ENCODE measurements at places on chromosomes 2 and 18.

- no peak for DNase-seq
These were observed 49.2 kb upstream of the UGP2 start for GRCh38 chr2:63792530-63792929.

DNA sequence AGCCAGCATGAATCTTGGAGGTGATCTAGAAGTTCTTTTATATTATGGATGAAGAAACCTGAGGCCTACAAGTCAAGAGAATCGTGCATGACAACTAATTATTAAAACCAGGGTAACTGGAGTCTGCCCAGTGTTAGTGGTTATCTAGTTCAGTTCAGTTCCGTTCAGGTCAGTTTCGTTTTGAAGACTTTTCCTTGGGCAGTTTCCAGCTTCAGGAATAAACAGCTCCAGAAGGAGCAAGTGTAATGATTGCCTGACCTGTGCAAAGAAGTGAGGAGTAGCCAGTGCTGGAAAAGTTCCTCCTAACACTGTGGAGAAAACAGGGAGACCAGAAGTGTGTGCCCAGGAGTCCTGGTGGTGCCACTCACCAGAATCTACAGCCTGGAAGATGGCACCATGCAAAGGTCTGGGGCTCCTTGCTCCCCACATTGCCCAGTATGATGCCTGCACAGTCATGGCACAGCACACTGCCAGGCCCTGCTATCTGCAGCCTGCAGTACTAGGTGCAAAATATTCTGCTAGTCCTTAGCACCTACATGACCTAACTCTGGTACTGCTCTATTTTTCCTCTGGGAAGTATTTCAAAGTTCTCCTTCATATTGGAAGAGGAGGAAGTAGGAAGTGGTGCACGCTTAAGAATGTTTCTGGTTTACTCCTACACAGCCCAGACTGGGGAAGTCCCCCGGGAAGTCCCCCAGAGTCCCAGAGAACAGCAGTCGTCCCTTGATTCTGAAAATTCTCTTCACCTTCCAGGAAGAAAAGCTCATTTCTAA is 65.8 kb downstream of the SUMO1 start:
- DNase-seq = no peak

DNA sequence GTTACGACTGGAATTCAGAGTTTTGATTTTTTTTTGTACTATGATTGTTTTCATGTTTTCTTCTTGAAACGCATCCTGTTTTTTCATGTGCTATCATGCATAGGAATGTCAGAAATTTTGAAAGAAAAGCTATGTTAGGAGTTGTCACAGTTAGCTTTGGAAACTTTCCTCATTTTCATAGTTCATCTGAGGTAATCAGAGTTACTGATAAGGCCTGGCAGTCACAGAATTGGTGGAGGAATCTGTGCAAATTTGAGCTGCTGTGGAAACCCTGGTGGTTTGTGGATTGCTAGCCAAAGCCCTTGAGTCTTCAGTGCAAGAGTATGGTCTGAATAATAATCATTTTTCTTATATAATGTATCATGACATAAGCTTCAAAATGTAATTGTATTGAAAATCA is 401.0 kb downstream of the CNTNAP5 start:
- DNase-seq = no peak

DNA sequence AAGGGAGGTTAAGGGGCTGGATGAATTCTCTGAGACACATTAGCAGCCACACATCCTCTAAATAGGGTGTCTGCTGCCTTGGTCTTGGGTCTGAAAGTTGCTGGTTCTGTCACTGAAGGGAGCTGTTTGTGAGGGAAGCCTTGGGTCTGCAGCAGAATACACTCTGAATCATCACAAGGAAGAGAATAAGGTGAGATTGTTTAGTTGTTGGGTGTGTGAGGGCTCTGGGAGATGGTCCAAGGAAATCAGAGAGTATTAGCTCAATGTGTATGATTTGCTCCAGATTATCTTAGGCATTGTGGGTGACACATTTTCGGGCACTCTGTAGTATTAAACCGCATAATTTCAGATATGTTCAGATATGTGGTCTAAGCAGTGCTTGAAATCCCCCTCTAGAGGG is 548.5 kb downstream of the SLC4A3 start:
- no peak for DNase-seq

DNA sequence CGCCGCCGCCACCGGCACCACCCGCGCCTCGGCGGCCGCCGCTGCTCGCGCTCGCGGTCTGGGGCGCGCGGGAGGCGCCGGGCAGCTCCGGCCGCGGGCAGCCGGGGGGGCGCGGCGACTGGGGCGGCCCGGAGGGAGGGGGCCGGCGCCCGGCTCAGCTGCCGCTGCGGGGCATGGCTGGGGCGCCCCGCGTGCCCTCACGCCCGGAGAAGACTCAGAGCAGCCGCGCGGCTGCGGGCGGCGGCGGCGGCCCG is 295 bp downstream of the GAREM1 start:
- DNase-seq = no peak

- DNase-seq = no peak
These were observed 55.9 kb upstream of the SLC38A11 start for GRCh38 chr2:165011199-165011598.

DNA sequence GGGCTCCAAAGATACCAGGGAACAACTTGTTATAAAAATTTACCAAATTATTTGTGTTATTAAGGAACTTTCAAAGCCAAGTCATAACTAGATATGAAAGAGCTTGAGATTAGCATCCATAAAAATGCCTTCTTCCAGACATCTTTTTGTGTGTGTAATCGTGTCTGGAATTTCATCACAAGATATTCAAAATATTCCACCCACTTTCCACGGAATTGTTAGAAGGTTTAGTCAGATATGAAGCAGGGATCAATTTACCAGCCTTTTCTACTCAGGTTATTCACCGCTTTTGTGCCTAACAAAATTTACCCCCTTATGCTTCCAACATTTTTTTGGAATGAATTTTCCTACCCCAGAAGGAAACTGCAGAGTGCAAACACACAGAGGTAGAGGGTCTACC is 130.2 kb upstream of the ACVR2A start:
- no peak for DNase-seq

DNA sequence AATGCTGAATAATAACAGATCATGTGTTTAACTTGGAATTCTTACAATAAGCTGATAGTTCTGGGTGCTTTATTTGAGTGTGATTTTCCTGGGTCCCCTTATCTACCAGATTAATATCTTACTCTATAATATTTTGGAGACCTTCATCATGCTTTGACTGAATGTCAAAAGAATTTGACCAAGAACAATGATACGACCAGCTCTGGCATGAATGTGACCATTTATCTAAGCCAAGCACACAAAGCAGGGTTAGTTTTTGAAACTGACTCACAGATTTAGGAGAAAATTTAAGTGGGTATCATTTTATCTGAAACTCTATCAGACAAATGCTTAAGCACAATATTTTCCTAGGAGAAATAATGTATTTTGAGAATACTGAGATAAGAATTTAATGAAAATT is 677.0 kb downstream of the NYAP2 start:
- no peak for DNase-seq

DNA sequence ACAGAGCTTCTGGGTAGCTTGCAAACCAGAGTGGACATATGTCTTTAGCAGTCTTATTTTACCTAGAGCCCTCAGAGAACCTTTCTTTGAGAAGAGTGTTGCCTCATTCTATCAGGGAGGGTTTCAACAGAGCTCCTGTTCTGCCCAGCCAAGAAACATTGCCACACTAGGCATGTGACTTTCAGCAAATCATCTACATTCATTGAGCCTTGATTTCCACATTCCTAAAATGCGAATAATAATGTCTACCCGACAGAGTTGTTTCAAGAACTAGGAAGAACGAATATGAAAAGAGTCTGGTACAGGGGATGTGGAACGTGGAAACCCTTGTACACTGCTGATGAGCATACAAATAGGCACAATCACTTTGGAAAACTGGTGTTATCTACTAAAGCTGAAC is 7.8 kb upstream of the PRKAG3 start:
- no peak for DNase-seq

DNA sequence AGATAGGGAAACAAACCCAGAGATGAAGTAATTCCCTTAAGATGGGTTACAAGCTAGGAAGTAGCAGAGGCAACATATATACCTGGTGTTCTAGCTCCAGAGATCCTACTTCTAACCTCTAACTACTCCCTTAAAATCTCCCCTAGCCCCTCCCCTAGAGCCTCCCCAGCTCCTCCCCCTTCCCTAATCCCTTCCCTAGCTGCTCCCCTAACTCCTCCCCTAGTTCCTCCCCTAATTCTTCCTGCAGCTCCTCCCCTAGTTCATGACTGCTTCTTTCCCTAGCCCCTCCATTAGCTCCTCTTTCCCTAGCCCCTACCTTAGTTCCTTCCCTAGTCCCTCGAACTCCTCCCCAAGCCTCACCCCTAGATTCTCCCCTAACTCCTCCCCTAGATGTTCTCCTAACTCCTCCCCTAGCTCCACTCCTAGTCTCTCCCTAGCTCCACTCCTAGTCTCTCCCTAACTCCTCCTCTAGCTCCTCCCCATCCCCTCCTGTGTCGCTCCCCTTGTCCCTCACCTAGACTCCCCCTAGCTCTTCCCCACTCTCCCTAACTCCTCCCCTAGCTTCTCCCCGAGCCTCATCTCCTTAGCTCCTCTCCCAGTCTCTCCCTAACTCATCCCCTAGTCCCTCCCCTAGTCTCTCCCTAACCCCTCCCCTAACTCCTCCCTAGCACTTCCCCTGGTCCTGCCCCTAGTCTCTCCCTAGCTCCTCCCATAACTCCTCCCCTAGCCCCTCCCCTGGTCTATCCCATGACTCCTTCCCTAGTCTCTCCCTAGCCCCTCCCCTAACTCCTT is 108.9 kb downstream of the CD226 start:
- peak; percentile 19 for DNase-seq

DNA sequence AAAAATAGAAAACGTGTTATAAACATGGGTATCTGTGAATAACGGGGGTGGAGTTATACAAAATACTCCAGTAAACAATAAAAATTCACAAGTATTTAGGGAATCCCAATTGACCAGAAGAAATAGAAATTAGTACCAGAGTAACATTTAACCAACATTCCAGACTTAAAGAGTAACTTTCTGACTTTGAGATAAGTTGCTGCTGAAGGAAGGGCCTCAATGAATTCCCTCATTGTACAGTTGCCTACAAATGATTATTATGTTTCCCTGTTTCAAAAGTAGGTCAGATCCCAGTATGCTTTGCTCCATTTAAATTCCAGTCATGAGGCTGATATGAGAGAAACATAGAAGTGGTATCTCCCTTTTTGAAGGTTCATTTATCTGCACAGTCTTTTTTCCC is 88.3 kb upstream of the KCNH7 start:
- no peak for DNase-seq
